CD4-positive, alpha-beta T cell (primary cell): ENCODE measurements at places on chromosomes 6 and 20. TPM values are rescaled to one million over a fixed set of nuclear protein-coding genes. Genes with fewer than 3 reads are reported as not detected.

CLPSL1 gene
- not detected for total RNA-seq

CYP39A1 gene
- total RNA-seq: not detected

SLC13A3 gene
- total RNA-seq: 0.28 TPM

SCUBE3 gene
- total RNA-seq: not detected

SMIM29 gene
- total RNA-seq: 23.9 TPM

NKX2-2 gene
- total RNA-seq: not detected

HLA-DQA1 gene
- total RNA-seq: 6.9 TPM

E2F3 gene
- total RNA-seq: 2.9 TPM

ATF6B gene
- total RNA-seq: 75.6 TPM

RAD21L1 gene
- total RNA-seq: 0.58 TPM

BAG2 gene
- 5.6 TPM for total RNA-seq

MYH7B gene
- 0.58 TPM for total RNA-seq

SIRPB1 gene
- total RNA-seq: 7.8 TPM

TGM3 gene
- total RNA-seq: not detected

DUSP15 gene
- total RNA-seq: not detected

GPR6 gene
- not detected for total RNA-seq

THBS2 gene
- not detected for total RNA-seq

PRL gene
- not detected for total RNA-seq

F13A1 gene
- 0.42 TPM for total RNA-seq

HRH3 gene
- total RNA-seq: not detected

NEURL2 gene
- 2.5 TPM for total RNA-seq

RAB44 gene
- total RNA-seq: 0.22 TPM

TSHZ2 gene
- total RNA-seq: 27.4 TPM

ADGRF4 gene
- not detected for total RNA-seq

SLC17A2 gene
- total RNA-seq: not detected

COL20A1 gene
- total RNA-seq: not detected

AHI1 gene
- 21.1 TPM for total RNA-seq

TCP11 gene
- total RNA-seq: not detected
